ENCODE measurements at places on chromosomes 13 and 19.
A peak's percentile ranks its signal among the peaks of the same experiment; 100 is the strongest.

- DNase-seq = no peak
Observed at GRCh38 chr19:19860756-19861390, 4.8 kb upstream of the ZNF253 start.

GRCh38 chr13:20181188-20181587 is 11.6 kb downstream of the GJB2 start:
- no peak for DNase-seq

DNA sequence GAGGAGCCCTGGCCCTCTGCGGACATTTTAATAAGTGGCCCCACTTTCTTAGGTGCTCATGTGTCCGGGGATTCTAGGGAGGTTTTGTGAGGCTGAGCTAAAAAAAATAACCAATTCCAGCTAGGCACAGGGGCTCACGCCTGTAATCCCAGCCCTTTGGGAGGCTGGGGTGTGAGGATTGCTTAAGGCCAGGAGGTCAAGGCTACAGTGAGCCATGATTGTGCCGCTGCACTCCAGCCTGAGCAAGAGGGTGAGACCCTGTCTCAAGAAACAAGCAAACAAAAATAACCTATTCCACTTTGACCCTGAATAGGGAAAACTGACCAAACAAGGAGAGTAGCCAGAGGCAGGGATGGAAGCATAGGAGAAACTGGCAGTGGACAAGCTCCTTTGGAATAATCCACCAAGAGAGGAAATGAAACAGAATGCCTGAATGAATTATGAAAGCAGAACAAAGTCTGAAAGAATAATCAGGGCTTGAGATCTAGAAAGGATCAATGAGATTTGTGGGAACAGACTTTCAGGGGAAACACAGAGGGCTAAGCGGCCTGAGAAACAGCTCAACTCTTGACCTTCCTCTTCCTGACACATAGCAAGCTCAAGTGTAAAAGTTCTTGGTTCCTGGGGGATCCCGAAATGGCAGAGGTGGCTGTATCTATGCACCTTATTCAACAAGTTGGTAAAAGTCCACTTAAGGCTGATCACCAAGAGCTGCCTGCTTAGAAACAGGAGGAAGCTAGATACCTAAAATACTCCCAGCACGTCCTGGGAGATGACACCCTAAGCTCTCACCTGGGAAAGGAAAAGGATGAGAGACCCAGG is 30.1 kb upstream of the FFAR2 start:
- no peak for DNase-seq

DNA sequence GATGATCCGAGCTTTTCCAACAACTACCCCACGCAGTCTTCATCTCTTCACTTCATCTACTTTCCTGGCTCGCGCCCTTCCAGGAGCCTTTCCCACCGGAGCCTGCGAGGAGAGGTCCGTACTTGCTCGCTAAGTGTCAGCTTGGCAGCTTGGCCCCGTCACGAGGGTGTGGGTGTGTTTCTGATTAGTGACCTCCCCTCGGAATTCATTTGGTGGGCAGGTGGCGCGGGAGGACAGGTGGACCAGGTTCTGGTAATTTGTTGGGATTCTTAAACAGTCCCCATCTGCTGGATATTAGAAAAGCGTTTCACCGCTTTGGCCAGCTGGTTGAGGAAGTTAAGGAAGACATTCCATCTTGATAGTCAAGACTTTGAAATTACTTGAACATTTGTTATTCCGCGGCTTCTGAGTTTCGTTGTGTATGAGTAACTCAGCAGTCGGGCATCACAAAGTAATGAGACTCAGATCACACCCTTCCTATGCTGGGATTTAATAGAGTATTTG is 515 bp downstream of the UFM1 start:
- peak; percentile 23 for DNase-seq

DNA sequence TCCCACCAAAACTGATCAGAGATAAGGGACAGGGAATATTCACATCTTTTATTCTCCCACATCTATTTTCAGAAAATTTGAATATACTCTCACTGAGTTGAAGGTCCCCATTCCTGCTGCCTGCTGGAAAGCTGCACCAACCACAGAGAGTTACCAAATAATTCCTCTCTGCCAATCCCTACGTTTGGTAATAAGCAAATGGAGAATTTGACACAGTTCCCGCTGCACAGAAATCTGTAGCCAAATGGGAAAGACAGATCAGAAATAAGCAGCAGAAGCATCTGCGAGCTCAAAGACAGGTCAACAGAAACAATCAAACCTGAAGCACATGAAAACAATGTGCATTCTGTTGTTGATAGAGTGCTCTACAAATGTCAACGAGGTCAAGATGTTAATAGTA is 9.9 kb downstream of the ZNF112 start:
- no peak for DNase-seq

- no peak for DNase-seq
Observed at GRCh38 chr13:35909837-35910540, 221.2 kb downstream of the DCLK1 start.

- peak; percentile 10 for DNase-seq
Observed at GRCh38 chr19:46602392-46603194, 1.5 kb downstream of the CALM3 start.

GRCh38 chr13:24663586-24663985 is 16.6 kb upstream of the ATP12A start:
- no peak for DNase-seq

- no peak for DNase-seq
Observed at GRCh38 chr13:110838116-110838515, 76.8 kb downstream of the ANKRD10 start.

GRCh38 chr13:42119875-42120274 is 71.4 kb downstream of the DGKH start:
- DNase-seq = no peak

GRCh38 chr13:32824061-32824460 is 192.2 kb upstream of the KL start:
- no peak for DNase-seq

DNA sequence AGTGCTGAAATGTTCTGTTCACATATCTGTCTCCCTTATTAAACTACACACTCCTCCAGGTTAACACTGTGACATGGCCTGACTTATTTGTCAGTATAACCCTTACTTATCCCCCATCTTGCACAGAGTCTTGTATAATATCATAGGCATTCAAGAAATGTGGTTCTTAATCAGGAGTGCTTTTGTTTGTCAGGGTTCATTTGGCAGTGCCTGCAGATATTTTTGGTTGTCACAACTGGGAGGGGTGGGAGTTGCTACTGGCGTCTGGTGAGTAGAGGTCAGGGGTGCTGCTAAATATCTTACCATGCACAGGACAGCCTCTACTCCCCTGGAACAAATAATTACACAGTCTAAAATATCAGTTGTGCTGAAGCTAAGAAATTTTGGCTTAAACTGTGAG is 20.4 kb upstream of the OBI1 start:
- DNase-seq = no peak

DNA sequence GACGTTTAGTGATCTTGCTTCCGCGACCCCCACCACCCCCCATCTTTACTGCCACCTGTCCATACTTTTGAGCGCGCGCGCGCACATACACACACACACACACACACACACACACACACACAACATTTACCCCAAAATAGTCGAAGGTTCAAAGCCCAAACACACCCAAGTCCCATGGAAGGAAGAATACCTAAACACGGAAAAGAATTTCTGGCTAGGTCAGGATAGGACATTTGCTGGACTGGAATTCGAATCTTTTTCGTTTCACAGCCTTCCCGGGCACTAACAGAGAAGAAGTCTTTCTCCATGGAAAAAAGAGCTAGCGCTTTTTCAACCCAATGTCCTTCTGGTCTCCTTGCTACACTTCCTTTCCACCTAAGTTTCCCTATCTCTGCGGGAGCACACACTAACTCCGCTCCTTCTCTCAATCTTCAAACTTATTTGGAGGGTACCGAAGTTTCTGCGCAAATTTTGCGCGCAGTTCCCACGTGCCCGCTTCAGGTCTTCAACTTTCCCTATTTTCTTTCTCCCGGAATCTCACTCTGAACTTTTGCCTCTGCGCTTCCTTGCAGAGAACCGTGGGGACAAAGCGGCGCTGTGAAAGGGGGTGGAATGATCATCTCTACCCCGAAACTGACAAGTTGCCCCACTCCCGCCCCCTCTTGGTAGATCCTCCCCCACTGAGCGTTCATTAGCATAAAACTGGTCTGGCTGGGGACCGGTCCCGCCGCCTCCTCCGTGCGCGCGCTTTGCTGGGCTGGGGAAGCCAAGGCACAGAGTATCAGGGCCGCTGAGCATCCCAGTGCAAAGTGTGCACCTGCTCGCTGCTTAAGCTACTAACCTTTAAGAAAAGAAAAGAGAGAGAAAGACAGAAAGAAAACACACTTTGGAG is 2.7 kb downstream of the DACH1 start:
- DNase-seq = peak; percentile 71

DNA sequence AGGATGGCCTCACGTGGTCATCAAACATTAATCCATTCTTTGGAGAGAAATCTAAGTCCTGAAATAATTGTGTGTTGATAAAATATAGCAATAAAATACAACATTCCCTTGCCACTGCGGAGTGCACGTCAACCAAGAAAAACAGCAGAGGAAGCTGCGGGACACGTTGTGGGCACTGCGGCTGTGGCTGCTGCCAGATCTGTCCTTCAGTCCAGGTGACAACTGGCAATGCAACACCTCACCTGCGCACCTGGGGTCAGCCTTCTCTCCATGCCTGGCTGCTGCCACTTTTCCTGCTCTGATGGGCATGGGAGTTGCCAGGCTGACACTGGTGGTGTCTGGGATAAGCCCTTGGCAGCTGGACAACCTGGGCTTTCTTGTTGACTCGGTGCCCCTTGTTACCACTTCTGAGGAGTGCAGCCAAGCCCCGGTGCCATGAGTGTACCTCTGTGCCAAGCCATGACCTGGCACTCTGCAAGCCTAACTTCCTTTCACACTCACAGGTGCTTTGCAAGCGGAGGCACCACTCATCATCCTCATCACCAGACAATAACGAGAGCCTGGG is 251.6 kb upstream of the TSHZ3 start:
- DNase-seq = no peak

GRCh38 chr13:98068521-98068920 is 74.4 kb upstream of the FARP1 start:
- no peak for DNase-seq

GRCh38 chr13:29799041-29799440 is 51.4 kb downstream of the UBL3 start:
- no peak for DNase-seq

DNA sequence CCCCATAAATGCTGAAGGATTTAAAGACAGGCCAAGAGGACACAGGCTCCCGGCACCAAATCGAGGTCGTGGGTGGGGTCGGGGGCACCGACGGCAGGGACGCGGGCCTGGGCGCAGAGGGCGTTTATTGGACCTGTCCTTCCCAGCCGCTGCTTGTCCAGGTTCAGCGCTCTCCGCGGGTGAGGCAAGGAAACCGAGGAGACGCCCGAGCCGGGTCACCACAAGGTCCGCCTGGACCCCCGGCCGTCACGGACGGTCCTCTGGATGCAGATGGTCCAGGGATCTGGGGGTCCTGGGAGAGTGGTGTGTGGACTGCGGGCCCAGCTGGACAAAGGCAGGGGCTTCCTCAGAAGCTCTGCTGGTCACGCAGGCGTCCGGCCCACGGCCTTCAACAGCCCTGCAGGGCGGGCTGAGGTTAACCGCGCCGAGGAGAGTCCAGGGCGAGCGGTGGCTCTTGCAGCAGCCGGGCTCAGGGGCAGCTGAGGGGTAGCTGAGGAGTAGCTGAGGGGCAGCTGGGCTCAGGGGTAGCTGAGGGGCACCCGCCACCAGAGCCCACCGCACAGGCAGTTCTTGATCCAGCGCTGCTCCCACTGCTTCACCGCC is 8.5 kb downstream of the CFD start:
- no peak for DNase-seq

- no peak for DNase-seq
Observed at GRCh38 chr13:42398533-42398932, 126.6 kb downstream of the AKAP11 start.

- no peak for DNase-seq
Observed at GRCh38 chr19:43438291-43439031, 23.8 kb downstream of the TEX101 start.

GRCh38 chr19:17419154-17419620 is 660 bp upstream of the MVB12A start:
- DNase-seq = no peak

- no peak for DNase-seq
Observed at GRCh38 chr19:33676999-33677665, 55.4 kb downstream of the CHST8 start.

GRCh38 chr13:50140153-50140552 is 124.9 kb downstream of the KCNRG start:
- DNase-seq = no peak

GRCh38 chr13:46831588-46832194 is 34.7 kb upstream of the ESD start:
- DNase-seq = peak; percentile 38

DNA sequence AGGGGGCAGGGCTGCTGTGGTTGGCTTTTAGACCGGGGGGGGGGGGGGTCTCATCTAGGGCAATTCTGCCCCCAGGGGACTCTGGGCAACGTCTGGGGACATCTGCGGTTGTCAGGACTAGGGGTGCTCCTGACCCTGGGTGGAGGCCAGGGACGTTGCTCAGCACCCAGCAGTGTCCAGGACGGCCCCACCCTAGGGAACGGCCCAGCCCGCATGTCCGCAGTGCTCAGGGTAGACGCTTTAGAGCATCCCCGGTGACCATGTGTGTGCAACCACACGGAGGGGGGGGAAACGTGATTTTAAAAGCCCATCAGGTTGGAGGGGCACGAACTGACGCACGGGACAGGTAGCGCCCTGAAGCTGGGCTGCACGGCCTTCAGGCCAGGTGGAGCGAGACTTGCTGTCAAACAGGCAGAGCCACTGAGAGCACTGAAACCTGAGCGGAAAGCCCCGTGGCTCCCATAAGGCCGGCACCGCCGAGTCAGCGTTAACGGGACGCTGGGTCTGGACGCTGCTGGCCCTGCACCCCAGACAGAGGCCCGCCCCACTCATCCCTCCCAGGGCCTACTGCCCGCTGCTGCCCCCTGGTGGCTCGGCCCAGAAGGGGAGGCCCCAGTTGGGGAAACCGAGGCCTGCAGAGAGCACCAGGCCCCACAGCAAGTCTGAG is 8.3 kb downstream of the CACTIN start:
- peak; percentile 79 for DNase-seq

GRCh38 chr19:47357788-47358680 is 8.9 kb downstream of the DHX34 start:
- DNase-seq = no peak

- DNase-seq = no peak
Observed at GRCh38 chr13:93963266-93964145, 516.0 kb downstream of the DCT start.

DNA sequence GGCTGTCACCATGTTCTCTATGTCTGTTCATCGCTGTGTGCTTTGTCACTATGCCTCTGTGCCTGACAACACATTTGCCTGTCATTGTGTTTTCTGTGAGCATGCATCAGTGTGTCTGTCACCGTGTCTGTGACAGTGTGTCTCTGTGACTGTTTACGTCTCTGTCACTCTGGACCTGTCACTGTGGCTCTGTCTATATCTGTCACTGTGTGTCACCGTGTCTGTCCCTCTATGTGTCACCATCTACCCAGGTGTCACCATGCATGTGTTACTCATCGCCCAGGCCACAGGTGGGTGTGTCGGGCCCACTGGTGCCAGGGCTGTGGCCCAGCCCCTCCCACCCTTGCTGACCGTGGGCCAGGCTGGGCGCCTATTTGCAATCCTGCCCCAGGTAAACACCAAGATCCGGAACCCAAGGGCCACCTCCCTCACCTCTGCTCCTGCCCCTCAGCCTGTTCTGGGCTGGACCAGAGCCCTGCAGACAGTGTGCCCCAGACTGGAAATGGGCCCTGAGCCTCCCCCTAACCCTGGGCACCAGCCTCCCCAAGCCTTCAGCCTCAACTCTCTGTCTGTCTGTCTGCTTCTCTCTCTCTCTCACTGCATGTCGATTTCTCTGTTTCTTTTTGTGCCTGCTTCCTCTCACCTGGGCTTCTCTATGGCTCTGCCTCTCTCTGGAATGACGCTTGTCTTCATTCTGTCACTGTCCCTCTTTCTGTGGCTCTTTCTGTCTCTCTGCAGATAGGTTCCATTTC is 7.7 kb downstream of the IRF2BP1 start:
- DNase-seq = no peak

All from HEK293T (cell line).